Non-pigmented ciliary epithelial cell (primary cell): ENCODE measurements at places on chromosomes 3 and 15.
A peak's percentile ranks its signal among the peaks of the same experiment; 100 is the strongest.

- no peak for DNase-seq
These were observed 190.1 kb downstream of the FAM43A start for GRCh38 chr3:194875581-194876402.

GRCh38 chr3:169746924-169747323 is 17.9 kb downstream of the TERC start:
- DNase-seq, result no peak

GRCh38 chr3:179677884-179678283 is 25.0 kb downstream of the USP13 start:
- DNase-seq, result no peak

DNA sequence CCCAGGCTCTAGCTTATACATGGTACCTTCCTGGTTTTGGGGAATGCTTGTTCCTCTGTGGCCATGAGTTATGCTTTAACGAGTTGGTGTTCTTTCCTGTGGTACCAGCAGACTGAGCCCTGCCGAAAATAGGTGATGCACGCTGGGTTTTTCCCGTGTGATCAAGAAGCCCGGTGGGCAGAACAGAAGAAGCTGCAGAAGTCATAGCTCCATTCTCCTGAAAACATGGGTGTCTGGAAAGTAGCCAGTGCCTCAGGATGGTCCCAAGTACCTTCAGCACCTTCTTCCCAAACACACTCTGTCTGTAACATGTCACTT is 25.2 kb downstream of the MAPKBP1 start:
- no peak for DNase-seq

DNA sequence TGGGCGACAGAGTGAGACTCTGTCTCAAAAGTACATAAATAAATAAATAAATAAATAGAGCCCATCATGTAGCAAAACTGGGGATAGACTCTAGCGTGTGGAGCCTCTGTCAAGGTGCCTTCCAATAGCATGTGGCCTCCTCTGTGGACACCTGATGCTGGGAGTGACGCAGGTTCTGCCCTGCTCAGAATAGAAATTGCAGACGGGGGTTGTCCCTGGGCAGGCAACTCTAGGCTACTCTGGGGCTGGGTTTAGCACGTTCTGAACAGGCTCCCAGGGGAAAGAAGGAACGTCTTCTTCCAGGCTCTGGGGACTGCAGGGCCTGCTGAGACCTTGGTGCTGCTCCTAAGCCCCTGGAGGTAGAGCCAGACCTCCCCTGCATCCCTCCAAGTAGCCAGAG is 65.3 kb downstream of the EPHB3 start:
- DNase-seq, result no peak

DNA sequence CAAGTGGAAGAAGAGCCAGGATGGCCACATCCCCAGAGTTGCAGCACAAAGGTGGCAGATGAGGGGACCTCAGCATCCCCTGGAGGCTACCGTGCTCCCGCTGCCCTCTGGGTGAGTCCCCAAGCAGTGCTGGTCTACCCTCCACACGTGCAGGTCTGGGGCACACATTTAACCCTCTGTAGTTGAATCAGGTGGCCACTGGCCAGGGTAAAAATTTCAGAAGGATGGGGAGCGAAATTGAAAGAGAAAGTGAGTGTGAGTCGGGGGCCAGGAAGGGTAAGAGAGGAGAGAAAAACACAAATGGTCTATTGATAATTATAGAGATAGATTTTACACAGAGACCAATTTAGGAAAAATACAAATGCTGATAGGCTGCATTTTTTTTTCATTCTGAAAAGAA is 139.5 kb upstream of the EIF1B start:
- DNase-seq, result no peak

- DNase-seq, result no peak
These were observed 20.5 kb downstream of the CPN2 start for GRCh38 chr3:194330579-194330978.

DNA sequence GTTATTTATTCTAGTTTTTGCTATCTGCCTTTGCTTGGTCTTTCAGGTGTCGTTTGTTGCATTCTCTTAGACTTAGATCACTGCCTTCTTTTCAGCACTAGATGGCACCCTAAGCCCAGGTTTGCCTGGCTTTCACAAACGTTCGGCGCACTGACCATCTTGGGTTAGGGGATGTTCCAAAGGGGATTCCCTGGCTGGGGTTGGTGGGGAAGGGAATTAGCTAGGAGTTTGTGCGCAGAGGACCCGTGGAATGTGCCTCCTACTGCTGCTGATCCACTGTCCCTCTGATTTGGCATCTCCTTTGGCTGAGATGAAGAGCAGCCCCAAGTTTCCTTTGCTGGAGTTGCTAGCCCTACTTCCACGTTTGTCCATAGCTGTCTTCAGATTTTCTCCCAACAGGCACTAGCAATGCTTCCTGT is 33.9 kb downstream of the PFN2 start:
- DNase-seq, result no peak

DNA sequence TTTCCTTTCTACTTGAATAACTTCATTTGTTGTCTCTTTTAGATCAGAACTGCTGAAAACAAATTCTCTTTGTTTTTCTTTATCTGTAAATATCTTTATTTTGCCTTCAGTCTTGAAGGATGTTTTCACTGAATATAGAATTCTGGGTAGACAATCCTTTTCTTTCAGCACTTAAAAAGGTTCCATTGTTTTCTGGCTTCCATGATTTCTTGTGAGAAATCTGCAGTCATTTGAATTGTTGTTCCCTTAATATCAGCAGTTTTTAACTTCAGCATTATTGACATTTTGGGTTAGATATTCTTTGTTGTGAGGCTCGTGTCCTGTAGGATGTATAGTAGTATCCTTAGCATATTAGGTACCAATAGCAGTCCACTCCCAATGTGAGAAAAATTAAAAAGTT is 65.8 kb downstream of the SV2B start:
- no peak for DNase-seq

- DNase-seq, result no peak
These were observed 31.8 kb downstream of the UMPS start for GRCh38 chr3:124761935-124762660.

- DNase-seq, result peak; percentile 19
These were observed 142.9 kb upstream of the BFSP2 start for GRCh38 chr3:133256787-133257483.

DNA sequence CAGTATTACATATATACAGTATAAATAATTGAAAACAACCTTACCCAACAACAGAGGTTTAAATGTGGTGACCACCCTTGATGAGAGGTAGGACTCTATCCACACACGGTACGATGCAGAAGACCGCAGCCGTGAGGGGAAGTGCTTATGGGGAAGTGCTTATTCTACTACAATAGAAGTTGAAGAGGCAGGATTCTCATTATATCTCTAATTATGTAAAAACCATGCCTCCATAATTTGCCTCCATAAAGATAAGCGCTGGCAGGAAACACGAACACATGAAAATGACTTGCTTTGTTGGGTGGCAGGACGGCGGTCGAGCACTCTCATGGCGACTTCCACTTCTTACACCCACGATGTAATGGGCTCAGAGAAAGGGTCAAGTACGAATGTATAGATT is 7.2 kb upstream of the MUC13 start:
- DNase-seq, result no peak

DNA sequence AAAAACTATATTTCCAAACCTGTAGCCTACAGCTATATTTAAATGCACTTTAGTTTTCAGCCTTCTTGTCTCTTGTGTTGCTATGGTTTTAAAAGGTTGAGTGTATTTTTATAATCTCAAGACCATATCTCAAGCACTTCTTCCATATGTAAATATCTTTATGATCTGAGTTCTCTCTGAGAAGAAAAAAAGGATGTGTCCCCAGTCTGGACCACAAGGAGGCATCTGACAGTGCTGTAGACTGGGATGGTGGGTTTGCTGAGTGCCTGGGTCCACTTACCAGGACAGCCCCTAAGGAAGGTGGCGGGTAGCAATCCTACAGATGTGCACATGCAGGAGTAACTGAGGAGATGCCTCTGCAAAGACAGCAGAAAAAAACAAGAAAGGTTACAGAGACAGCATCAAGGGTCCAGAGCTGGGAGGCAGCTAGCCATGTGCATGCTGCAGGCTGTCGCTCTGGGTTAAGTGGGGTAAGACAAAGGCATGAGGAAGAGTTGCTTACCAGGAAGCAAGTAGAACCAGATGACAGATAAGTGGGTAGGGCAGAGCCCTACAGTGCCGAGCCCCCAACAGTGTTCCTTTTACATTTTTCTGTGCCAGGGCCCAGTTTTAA is 70.6 kb upstream of the SNRK start:
- DNase-seq, result no peak

DNA sequence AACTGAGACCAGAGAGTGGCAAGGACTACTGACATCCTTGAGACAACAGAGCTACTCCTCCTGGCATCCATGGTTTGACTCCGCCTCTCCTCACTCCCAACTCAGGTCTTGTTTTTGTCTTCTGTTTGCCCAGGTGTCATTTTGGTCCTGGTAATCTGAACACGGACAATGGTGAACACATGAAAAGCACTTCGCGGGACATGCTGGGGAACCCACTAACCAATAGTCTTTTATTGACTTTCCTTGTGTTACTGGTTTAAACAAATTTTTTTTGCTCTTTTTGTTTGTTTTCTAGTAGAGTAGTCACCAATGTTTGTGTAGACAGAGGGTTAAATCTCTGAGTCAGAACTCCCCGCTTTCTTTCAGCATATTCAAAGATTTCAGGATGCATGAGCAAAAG is 38.4 kb downstream of the LARP6 start:
- no peak for DNase-seq

- DNase-seq, result no peak
These were observed 19.5 kb downstream of the DNAJB11 start for GRCh38 chr3:186589856-186590579.

GRCh38 chr3:158631981-158632380 is 12.3 kb upstream of the GFM1 start:
- DNase-seq, result no peak

GRCh38 chr15:74194572-74195559 is 7.7 kb downstream of the STRA6 start:
- no peak for DNase-seq

- no peak for DNase-seq
These were observed 14.9 kb upstream of the SELENOT start for GRCh38 chr3:150588027-150588830.
